Activated T-cell treated with anti-CD3 and anti-CD28 coated beads, Interleukin-2, amount 50 U/mL, for 24 hours (primary cell): ENCODE measurements at places on chromosomes 12 and 14.

DNA sequence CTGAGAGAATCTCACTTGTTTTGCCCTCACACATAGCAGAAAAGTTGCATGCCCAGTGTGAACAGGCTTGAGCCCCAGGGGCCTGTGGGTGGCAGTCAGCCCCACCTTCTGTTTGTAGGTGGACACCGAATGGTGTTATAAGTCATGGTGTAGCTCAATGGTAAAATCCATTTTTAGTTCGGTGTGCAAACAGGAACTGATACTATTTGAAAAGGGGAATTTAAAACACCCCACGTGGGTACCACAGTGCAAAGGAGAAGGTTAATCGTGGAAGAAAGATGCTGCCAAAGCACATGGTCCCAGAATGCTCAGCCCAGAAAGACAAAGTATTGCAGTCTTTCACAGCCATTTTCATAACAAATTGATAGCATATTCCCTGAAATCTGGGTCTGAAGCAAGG is 71.8 kb upstream of the GZMB start:
- no peak for DNase-seq

- DNase-seq, result no peak
These were observed 9.5 kb upstream of the TAS2R20 start for GRCh38 chr12:11007608-11008007.

DNA sequence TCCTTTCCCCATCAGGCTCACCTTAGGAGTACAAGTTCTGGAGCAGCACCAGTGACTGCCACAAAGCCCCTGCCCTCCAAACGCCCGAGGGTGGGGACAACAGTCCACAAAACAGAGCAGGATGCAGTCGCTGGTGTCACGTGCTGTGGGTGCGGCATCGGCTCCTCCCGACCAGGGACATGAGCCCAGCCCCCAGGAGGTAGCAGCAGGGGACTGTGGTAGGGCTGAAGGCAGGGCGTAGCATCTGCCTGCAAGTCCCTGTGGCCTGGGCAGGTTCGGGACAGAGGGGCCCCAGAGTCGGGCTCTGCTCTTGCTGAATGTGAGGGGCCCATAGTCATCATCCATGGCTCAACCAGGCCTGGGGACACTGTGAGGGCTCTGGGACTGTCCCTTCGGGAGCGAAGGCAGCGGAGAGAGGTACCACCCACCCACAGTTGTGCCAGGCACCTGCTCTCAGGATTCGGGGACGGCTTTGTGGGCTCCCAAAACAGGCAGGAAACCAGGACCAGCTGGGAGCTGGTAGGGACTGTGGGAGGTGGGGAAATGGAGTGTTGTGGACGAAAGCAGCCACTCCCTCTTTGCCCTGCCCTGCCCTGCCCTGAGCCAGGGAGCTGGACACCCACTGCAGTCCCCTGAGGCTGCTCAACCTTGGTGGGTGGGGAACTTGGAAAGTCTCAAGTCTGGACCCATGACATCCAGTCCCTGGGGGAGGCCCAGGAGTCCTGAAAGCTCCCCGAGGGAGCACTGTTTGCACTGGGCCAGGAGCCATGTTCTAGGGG is 30.7 kb downstream of the FBRSL1 start:
- no peak for DNase-seq

GRCh38 chr14:93185349-93185720 is 218 bp downstream of the LYSET start:
- no peak for DNase-seq

- DNase-seq, result no peak
These were observed 84.8 kb downstream of the PRKCH start for GRCh38 chr14:61406198-61406597.

DNA sequence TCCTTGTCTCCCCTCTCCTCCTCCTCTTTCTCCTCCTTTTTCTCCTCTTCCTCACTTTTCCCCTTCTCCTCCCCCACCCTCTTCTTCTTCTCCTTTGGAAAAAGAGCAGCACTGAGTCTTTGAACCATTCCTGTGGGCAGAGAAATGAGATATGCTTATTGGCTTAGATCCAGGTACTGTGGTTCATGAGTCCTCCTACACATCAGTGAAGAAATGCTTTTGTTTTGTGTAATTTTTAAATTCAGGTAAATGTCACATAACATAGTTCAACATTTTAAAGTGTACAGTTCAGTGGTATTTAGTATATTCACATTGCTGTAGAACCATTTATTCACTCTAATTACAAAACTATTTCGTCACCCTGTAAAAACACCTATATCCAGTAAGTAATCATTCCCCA is 402.1 kb downstream of the AACS start:
- no peak for DNase-seq
